ENCODE measurements at places on chromosomes 5 and 9.

- peak; percentile 82 for DNase-seq
Observed at GRCh38 chr9:91421128-91421765, 2.4 kb downstream of the NFIL3 start.

GRCh38 chr5:149628221-149628620 lies 46.9 kb downstream of the ARHGEF37 start:
- DNase-seq, result no peak

DNA sequence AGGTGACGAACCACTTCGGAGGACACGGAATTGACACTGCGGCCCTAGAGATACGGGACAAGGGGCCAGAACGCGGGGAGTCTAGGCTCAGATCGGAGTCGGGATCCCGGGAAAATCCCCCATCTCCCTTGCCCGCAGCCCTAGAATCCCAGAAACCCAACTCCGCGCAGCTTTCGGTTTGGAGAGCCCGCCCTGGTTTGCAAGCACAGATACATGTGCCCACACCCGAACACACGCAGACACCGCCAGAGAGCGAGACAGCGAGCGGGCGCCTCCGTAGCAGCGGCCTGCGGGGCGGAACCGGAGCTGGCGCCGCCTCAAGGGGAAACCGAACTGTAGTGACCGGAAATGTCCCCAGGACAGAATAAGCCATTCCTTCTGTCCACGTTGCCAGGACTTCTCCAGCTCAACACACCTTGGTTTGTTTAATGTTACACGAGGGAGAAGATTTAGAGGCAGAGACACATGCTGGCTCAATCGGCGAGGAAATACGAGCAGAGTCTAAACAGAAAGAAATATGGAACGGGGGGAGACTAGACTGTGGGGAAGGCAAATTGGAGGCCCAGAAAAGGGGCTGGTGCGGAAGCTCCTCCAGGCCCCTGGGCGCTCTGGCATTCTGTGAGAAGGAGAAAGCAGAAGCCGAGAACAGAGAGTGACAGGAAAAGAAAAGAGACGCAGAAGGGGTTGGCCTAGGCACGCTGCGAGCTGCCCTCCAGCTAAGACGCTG lies 2.9 kb upstream of the PAX5 start:
- peak; percentile 72 for DNase-seq

GRCh38 chr9:117511852-117512481 lies 97.1 kb upstream of the ASTN2 start:
- no peak for DNase-seq

DNA sequence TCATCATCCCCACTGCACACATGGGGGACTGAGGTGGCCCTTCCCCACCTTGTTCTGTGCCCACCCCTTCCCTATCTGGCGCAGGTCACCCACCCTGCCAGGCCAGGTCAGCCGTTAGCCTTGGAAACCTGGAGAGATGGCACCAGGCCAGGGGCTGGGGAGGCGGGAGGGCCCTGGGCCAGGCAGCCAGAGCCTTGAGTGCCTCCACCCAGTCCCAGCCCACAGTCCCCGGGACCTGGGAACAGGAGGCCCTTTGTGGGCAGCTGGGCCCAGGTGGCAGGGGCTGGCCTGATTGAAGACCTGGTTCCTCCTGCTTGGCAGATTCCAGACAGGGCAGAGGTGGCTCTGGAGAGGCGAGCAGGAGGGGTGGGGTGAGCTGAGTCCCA lies 70.6 kb downstream of the LRSAM1 start:
- peak; percentile 40 for DNase-seq

GRCh38 chr5:159971514-159971913 lies 37.4 kb upstream of the TTC1 start:
- DNase-seq, result no peak

- no peak for DNase-seq
Observed at GRCh38 chr9:90009447-90009846, 404.6 kb downstream of the GADD45G start.

- no peak for DNase-seq
Observed at GRCh38 chr9:18185196-18185595, 288.8 kb upstream of the ADAMTSL1 start.

- no peak for DNase-seq
Observed at GRCh38 chr5:58019614-58020013, 440.3 kb downstream of the PLK2 start.

- DNase-seq, result no peak
Observed at GRCh38 chr5:125961150-125961549, 462.1 kb upstream of the GRAMD2B start.

GRCh38 chr5:158943569-158943968 lies 156.1 kb downstream of the EBF1 start:
- DNase-seq, result no peak

GRCh38 chr5:16713386-16713928 lies 96.7 kb upstream of the RETREG1 start:
- peak; percentile 90 for DNase-seq

DNA sequence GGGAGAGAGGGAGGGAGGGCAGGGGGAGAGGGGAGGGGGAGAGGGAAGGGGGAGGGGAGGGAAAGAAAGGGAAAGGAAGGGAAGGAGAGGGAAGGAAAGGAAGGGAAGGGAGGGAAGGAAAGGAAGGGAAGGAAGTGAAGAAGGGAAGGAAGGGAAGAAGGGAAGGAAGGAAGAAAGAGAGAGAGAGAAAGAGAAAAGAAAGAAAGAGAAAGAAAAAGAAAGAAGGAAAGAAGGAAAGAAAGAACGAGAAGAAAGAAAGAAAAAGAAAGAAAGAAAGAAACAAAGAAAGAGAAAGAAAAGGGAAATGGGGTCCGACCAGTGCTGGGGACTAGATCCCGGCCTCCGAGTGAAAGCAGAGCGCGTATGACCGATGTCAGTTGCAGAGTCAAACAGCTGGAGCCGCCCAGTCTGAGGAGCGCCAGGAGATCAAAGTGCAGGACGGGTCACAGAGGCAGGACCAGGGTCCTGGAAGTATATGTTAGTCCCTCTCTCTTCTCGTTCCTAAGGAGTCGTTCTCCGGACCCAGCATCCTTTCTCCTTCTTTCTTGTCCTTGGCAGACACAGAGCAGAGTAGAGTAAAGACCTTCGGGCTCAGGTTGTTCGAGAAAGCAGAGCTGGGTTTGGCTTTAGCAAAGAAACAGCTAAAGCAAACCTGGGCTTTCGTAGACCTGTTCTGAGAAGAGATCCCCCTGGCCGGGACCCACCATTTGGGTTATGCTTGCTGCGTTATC lies 305.4 kb upstream of the MSX2 start:
- DNase-seq, result peak; percentile 66

- DNase-seq, result no peak
Observed at GRCh38 chr9:124684169-124684568, 86.9 kb downstream of the NR6A1 start.

GRCh38 chr9:109341561-109341960 lies 20.7 kb upstream of the EPB41L4B start:
- no peak for DNase-seq

GRCh38 chr5:154993461-154993860 lies 20.1 kb upstream of the KIF4B start:
- no peak for DNase-seq

DNA sequence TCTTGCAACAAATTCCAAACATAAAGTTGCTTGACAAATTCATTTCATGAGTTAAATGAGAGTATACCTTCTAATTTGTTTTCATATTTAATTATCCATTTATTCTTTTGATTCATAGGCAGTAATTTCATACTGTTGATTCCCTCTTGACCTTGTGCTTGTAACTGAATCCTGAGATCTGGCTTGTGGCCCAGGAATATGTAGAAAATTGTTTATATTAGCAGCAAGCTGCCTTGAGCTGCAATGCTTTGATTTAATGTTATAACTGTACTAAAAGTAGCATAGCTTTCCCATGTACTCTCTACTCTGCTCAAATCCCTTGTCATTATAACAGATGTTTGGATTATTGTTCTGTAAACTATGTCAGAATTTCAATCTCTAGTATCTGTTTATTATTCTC lies 780.7 kb downstream of the NR2F1-AS1 start:
- DNase-seq, result no peak

- DNase-seq, result no peak
Observed at GRCh38 chr5:139076111-139076510, 122.1 kb downstream of the SIL1 start.

DNA sequence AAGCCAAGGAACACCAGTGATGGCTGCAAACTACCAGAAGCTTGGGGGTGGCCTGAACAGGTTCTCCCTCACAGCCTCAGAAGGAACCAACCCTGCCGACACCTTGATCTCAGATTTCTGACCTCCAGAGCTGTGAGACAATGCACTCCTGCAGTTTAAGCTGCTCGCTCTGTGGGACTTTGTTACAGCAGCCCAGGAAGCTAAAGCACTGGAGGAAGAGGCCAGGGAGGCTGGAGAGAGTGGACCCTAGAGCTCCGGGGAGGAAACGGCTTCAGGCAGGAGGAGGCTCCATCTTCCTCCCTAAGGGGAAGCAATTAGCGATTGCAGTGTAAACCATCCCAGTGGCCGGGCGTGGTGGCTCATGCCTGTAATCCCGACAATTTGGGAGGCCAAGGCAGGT lies 25.1 kb downstream of the BARX1 start:
- DNase-seq, result no peak

GRCh38 chr5:169563369-169563768 lies 20.2 kb upstream of the SPDL1 start:
- DNase-seq, result no peak

- no peak for DNase-seq
Observed at GRCh38 chr9:111926421-111926875, 29.8 kb downstream of the UGCG start.

DNA sequence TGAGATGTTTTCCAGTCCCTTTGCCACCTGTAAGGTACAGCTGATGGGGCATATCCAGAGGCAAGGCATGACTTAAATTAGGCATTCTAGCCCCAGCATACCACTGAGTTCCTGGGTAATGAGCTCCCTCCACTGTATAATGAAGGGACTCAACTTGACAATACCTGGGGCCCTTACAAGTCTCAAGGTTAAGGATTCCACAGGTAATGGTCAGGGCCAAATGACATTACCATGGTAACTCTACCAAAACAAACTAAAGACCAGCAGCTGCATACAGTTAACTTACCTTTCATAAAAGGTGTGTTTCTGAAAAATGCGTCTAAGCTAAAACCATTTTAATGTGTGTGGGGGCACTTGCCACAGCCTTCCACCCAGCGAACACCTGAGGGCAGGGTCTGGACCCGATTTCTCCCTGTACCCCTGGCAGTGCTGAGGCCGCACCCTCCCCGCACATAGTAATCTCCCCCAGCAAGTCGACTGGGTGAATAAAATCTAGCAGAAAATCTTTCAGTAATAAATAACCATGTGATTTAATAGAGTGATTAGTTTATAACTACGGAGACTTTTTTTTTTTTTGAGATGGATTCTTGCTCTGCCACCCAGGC lies 24.2 kb downstream of the CCDC69 start:
- peak; percentile 12 for DNase-seq

DNA sequence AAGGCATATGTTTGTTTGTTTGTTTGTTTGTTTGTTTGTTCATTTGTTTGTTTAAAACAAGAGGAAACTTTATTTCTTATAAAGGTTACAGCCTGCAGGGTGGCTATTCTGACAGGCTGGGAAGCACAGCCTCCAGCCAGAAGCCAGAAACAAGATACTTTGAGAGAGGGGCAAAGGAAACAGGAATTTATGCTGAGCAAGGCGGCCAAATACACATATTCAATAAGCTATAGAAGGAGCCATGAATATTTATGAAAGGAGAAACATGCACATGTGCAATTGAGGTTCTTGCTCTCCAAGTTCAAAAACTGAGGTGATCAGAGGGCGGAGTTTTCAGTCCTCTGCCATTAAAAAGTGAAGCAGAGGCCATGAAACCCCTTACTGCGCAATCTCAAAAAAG lies 19.6 kb downstream of the KLHL3 start:
- no peak for DNase-seq

- no peak for DNase-seq
Observed at GRCh38 chr5:44385291-44385900, 3.8 kb downstream of the FGF10 start.

DNA sequence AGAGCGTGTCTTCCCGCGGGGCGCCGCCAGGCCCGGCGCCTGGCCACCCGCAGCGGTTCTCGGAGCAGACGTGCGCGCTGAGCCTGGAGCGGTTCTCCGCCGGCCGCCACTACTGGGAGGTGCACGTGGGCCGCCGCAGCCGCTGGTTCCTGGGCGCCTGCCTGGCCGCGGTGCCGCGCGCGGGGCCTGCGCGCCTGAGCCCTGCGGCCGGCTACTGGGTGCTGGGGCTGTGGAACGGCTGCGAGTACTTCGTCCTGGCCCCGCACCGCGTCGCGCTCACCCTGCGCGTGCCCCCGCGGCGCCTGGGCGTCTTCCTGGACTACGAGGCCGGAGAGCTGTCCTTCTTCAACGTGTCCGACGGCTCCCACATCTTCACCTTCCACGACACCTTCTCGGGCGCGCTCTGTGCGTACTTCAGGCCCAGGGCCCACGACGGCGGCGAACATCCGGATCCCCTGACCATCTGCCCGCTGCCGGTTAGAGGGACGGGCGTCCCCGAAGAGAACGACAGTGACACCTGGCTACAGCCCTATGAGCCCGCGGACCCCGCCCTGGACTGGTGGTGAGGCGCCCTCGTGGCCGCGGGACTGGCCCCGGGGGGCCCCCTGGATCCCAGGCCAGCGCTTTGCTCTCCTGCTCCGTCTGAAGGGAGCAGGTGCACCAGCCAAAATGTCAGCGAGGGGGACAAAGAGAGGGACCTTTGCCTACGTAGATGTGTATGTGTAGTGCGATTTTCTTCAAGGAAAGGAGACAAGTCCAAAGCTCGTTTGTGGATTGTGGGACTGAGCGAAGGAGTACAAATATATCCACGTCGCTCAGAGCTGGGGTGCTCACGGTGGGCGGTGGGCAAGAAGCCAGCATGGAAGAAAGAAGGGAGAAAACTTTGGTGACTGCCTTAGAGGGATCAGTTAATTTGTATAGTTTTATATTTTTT lies 19.5 kb downstream of the BTNL9 start:
- peak; percentile 60 for DNase-seq

- DNase-seq, result peak; percentile 29
Observed at GRCh38 chr9:91814201-91814600, 135.8 kb downstream of the ROR2 start.

GRCh38 chr9:127887792-127888191 lies 10.3 kb upstream of the AK1 start:
- DNase-seq, result no peak

DNA sequence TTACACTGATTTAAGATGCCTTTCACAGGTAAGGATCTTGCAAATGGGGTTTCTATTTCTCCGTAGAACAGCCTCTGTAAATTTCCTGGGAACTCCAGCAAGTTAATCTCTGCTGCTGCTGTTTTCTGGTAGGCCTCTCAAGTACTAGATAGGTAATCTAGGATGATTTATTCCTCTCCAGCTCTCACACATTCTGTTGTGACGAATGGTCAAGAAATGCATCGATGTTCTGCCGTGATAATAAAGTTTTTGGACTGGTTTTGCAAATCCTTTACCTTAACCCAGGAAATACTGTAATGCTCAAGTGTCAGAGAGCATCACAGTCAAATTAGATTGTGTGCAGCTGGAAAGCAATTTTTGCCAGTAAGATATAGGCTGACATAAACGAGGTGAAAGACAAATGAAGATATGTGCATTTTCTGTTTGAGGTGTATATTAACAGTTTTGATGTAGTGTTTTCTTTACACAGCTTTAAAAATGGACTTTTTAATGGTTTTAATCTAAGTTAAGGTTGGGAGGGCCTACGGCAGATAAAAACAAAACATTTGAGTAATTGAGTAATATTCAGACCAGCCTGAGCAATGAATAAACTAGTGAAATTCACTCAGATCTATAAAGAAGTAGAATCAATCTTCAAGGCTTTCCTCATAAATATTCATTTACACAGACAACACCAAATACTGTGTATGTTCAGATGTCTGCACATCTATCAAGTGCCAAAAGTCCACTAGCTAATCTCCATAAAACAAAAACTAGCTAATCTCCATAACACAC lies 300.6 kb upstream of the EDIL3 start:
- DNase-seq, result no peak

GRCh38 chr9:114243240-114243639 lies 79.7 kb upstream of the ORM1 start:
- DNase-seq, result no peak

GRCh38 chr5:118968406-118968911 lies 19.9 kb downstream of the DTWD2 start:
- DNase-seq, result no peak

Measured in ecto neural progenitor cell (in vitro differentiated cells).